ENCODE measurements at places on chromosomes 11 and 22. TPM values are rescaled to one million over a fixed set of nuclear protein-coding genes. Genes with fewer than 3 reads are reported as not detected.

IRAG1 gene
- total RNA-seq = 2.1 TPM

GRCh38 chr11:2668876-2669275, 30.9 kb downstream of the KCNQ1OT1 start:
- peak; percentile 19 for DNase-seq

- DNase-seq = no peak
These were observed 100.7 kb downstream of the CELSR1 start for GRCh38 chr22:46436595-46437175.

DNA sequence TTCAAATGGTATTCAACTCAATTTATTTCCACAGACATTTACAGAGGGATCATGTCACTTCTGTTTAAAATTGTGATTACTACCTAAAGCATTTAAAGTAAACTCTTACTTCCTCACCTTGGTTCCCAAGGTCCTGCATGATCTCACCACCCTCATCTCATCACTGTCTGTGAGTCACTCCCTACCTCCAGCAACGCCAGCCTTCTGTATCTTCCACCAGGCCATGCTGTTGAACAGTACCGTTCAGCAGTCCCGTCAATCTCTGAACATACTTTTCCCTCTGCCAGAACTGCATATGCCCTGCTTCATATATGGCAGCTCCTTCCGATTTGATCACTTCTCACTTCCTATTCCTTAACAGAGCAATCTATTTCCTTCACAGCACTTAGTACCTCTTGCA, 2.0 kb downstream of the FBXO3 start:
- DNase-seq = no peak

DNA sequence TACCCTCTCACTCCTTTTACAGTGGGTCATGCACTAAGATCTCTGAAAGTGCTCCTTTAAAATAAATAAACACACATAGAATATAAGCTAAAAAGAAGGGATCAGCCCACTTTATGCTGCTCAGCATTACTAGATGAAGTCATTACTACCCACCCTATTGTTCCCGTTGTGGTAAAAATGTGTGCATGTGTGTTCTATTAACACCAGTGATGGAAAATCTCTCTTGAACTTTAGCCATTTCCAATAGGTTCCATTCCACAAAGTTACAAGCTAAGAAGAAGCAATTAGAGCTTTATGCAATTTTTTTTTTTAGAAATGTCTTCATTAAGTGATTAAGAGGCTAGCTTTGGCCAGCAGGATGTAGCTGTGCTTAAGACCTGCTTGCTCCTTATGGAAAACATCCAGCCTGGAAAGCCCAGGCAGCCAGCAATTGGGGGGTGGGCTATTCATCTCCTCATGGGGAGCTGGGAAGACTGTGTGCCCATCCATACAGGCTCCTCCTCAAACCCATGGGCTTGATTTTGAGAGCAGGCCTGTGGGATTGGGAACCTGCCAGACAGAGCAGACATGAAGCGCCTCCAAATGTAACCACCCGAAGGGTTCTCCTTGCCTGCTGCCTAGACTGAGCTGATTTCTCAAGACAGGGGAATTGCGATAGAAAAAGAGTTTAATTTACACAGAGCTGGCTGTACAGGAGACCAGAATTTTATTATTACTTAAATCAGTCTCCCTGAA, 92.9 kb upstream of the PARVA start:
- DNase-seq = no peak

DNA sequence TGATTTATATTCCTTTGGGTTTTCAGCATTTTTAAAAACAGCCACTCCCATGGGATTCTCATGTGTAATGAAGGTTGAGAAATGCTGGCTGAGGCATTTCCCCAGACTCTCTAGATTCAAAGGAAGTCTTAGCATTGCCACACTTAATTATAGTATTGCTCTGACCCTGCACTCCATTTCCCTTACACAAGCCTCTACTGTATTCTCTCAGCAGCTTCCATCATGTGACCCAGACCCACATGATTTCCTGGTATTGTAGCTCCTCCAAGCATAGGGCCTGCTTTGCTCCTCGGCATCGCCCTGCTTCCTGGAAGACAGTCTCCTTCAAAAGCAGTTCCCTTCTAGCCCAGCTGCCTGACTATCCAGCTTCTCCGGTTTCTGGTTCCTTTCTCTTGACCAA, 261.5 kb downstream of the LARGE1 start:
- no peak for DNase-seq

DNA sequence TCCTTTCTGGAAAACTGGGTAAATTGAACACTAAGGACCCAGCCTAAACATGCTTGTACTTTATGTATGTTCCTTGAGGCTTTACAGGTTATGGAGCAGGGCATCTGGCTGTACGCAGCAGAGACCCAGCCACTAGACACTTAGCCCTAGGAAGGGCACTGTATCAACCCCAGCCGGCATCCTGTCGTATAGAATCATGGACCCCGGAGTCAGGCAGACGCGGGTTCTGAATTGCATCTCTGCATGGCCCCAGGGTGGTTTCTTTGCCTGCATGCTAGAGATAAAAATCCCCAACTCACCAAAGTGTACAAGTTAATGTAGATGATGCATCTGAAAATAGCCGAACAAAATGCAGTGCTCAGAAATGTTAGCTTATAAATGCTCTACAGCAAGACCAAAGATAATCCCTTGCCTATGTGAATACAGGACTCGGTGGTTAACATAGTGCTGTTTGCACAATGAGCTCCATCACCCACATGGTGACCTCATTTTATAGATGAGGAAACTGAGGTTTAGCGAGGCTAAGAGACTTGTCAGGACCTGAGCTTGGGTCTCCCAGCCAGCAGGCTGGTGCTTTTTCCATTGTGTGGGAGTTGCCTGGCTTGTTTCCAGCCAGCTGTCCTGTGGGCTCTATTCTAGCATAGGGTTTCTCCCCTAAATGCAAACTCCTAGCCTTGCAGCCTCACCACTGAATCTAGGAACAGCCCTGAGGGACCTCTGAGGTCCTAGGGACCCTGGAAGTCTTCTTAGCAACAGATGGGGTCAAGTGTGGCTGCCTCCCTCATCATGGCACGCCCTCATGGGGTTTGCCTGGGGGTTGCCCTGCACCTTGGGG, 7.3 kb downstream of the CD6 start:
- no peak for DNase-seq

GRCh38 chr22:45235101-45235777, 5.5 kb downstream of the KIAA0930 start:
- DNase-seq = no peak

GRCh38 chr11:102879801-102880200, 5.0 kb upstream of the MMP12 start:
- no peak for DNase-seq

GRCh38 chr11:128568166-128568778, 19.1 kb downstream of the ETS1 start:
- DNase-seq = no peak

GRCh38 chr11:118287006-118287405, 17.5 kb upstream of the CD3E start:
- no peak for DNase-seq

DNA sequence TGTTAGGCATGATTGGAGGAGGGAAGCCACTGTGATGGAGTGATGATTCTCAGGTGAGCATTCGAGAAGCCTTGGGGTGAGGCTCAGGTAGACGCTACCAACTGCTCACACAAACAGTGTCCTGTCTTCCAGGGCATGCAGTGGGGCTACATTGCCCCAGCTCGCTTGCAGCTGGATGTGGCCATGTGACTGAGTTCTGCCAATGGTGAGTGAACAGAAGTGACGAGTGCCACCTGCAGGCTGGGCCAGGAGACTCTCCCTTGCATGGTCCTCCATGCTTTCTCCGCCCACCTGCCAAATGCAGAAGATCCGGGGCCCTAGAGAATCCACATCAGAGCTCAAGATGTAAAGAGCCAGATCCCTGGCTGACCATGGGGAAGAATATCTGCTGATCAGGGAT, 195.9 kb downstream of the BCR start:
- DNase-seq = no peak

PRDM10 gene
- 3.1 TPM for total RNA-seq

GRCh38 chr11:116360221-116360941, 412.4 kb downstream of the BUD13 start:
- no peak for DNase-seq

EXPH5 gene
- 2.1 TPM for total RNA-seq

DNA sequence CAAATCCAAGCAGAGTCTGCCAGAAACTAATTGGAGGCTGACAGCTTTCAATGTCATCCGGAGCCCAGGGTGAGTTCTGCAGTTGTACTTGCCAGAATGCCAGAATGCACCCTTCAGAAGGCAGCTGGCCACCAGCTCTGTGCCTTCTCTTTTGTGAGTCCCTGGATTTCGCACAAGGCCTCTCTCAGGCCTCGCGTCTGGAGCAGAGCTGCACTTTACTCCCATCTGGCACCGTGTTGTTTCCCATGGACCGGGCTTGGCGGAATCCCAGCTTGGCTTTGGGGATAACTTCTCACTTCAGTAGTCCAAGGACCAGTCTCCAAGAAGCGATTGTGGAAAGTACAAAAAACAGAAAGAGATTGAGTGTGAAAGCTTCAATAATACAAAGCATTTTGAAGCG, 451.3 kb upstream of the KIRREL3 start:
- no peak for DNase-seq

FGF19 gene
- 0.06 TPM for total RNA-seq

MUC5AC gene
- total RNA-seq = not detected

DNA sequence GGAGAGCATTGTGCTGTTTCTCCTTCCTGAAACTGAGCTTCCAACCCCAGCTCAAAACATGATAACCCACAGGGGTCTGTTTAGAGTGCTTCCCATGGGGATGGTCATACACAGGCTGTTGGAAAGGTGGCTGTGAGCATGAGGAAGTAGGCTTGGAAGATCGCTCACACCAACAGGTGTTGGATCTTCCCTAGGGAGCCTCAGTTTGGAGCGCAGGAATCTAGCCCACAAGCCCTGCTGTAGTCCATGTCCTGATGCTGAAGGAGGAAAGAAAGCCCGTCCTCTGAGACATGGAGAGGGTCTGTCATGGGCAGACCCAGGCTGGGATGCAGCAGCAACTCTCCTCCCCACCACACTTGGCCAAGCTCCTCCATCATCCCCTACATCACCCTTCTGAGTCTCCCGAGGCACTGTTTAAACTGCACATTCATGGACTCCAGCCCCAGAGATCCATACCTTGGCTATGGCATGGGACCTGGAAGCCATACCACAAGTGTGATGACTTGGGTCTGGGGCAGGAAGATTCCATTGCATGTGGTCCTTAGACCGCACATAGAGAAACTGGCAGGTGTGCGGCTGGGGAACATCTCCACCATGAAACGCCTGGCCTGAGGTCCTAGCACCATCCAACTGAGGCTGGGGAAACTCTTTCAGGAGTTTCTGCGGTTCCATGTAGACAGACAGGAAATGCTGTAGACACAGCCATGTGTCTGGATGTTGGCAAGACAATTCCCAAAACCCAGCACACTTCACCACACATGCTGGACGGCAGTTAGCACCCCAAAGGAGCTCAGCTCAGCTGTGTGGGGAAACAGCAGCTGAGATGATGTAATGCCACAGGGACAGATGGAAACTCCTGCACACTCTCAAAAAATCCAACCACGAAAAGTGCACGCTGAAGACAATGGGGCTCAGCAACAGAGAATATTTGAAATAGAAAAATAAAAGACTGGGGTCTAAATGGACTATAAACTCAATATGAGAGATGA, 27.6 kb upstream of the TTC12 start:
- DNase-seq = no peak

GRCh38 chr11:121714351-121714750, 261.6 kb upstream of the SORL1-AS1 start:
- DNase-seq = no peak

DNA sequence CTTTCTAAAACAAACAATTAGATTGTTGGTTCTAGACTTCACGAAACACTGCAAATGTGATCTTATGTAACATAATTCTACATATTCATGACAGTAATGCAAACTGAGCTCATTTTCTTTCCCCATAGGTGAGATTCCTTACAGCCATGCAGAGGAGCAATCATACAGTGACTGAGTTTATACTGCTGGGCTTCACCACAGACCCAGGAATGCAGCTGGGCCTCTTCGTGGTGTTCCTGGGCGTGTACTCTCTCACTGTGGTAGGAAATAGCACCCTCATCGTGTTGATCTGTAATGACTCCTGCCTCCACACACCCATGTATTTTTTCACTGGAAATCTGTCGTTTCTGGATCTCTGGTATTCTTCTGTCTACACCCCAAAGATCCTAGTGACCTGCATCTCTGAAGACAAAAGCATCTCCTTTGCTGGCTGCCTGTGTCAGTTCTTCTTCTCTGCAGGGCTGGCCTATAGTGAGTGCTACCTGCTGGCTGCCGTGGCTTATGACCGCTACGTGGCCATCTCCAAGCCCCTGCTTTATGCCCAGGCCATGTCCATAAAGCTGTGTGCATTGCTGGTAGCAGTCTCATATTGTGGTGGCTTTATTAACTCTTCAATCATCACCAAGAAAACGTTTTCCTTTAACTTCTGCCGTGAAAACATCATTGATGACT, 1.5 kb downstream of the OR9G1 start:
- DNase-seq = peak; percentile 27

EIF3M gene
- 146 TPM for total RNA-seq

GRCh38 chr11:121688860-121689614, 236.3 kb upstream of the SORL1-AS1 start:
- DNase-seq = no peak

DNA sequence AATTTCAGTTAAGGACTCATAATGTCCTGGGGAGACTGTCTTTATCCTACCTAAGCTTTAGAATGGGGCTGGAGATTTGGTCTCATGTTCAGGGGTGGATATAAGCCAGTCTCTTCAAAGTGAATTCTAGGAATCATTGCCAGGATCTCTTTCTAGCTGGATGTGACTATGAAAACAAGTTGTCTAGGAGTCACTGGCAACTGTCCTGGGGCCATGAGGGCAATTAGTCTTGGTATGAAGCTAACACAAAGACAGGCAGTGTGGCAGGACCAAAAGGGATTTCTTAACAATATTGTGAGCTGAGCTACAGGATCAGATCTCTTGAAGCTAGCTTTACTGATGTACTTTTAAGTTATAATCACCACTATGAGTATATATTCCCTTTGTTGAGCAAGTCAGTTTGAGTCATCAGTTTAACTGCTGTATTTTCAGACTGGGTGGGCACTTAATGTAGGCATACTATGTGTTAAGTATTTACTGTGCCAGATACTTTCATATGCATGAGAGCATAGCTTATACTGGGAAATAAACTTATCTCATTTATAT, 390.0 kb upstream of the CCDC90B start:
- DNase-seq = no peak

MCHR1 gene
- total RNA-seq = 0.26 TPM

GRCh38 chr11:129460714-129461113, 85.1 kb downstream of the BARX2 start:
- no peak for DNase-seq

CRYBB1 gene
- total RNA-seq = 0.20 TPM

DNA sequence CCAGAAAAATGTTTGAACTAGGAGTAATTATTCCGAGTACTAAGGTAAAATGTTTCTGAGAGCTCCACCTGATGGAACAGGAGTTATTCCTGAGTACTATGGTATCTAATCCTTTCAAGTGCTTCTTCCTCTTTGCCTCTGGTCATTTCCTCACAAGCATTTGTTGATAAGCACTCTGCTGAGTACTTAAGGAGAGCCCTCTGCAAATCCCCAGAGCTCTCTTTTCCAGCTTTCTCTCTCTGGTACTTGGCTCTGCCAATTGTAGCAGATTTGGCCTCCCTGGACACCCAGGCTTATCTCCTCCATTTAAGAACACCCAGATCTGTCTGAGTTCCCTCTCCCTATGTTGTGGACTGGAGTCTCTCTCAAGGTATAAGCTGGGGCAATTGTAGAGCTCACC, 457.0 kb downstream of the MN1 start:
- no peak for DNase-seq

- no peak for DNase-seq
These were observed 243.0 kb upstream of the ANO5 start for GRCh38 chr11:21949763-21950413.

ACRV1 gene
- total RNA-seq = not detected

- no peak for DNase-seq
These were observed 81.2 kb upstream of the PTH start for GRCh38 chr11:13576995-13577394.

MS4A12 gene
- total RNA-seq = not detected

Measured in pancreas (tissue), 10 donors.